SJSA1 (cell line): ENCODE measurements at places on chromosomes 3 and 15. TPM values are rescaled to one million over a fixed set of nuclear protein-coding genes. Genes with fewer than 3 reads are reported as not detected.

SLC51B gene
- 1.1 TPM in 1 of 2 replicates, not detected in the other for total RNA-seq

DHFR2 gene
- 2.9 and 4.4 TPM in 2 replicates for total RNA-seq

SNTN gene
- total RNA-seq, result not detected in 2 replicates

DNA sequence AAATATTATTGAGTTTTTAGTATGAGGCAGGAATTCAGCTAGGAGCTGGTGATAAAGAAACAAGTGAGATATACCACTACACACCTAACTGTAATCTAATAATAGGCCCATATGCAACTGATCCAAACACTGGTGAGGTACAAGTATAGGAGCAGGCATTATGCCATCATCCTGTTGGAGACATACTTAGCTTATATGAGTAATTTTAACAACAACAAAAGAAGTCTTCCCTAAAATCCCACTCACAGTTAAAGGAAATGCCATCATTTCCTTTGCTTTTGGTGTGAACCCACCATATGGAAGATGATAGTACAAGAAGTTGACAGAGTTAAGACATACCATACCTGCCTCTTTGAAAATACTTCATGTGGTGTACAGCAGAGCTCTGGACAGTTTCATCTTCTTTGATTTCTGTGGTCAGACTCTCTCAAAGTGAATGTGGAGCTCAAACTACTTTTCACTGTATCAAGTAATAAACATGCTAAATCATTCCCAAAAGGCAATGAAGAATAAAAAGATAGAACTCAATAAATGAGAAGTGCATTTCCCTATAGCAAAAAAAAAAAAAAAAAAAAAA lies 85.5 kb downstream of the CD200R1L start:
- no peak for DNase-seq

DNA sequence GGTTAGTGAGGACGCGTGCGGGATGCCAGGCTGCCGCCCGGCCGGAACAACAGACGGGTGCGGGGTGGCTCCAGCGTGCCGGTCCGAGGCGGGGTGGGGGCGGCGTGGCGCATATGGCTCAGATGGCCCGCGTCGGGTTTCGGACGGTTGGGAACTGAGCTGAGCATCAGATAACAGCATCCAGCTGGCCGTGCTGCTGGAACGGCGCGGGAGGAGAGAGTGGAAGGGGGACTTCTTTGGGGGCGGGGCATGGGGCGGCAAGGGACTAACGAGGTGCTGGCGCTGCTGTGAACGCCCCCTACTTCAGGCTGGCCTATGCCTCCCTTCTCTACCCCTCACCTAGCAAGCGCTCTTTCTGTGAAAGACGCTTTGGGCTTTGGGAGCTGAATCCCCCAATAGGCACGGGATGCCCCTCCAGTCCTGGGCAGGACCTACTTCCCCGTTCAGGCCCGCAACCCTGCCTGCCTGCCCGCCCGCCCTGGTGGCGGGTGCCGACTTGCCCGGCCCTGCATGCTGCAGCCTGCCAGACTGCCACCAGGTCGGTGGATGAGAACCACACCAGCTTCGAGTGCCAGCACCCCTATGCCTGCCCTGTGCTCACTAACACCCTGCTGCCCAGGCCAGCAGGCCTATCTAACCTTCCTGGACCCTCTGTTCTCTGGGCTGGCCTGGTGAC lies 542 bp downstream of the INKA1 start:
- no peak for DNase-seq

GRCh38 chr3:11005686-11006256 lies 13.2 kb downstream of the SLC6A1 start:
- no peak for DNase-seq

DNA sequence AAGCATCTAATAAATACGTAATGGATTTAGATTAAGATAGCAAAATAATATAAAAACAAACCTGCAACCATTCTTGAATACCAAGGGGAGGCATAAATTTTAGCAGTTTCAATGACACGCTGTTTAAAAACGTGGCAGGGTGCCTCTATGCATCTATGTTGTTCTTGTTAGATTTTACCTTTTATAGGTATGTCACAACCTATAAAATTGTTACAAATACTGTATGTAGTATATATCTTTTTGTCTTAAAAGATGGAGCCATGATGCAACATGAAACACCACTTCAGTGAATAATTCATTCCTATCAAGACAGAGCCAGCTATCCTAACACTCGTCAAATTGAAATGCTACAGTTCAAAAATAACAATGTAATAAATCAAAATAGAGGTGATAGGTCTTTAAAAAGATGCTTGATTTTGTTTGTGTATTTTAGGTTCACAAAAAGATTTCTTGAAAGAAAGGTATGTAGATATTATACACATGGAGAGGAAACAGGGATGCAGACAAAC lies 1059.2 kb downstream of the ROBO1 start:
- DNase-seq, result no peak

GRCh38 chr3:66110840-66111239 lies 72.1 kb upstream of the MAGI1 start:
- DNase-seq, result no peak

GRCh38 chr15:77620297-77620696 lies 12.4 kb downstream of the LINGO1 start:
- no peak for DNase-seq

DNA sequence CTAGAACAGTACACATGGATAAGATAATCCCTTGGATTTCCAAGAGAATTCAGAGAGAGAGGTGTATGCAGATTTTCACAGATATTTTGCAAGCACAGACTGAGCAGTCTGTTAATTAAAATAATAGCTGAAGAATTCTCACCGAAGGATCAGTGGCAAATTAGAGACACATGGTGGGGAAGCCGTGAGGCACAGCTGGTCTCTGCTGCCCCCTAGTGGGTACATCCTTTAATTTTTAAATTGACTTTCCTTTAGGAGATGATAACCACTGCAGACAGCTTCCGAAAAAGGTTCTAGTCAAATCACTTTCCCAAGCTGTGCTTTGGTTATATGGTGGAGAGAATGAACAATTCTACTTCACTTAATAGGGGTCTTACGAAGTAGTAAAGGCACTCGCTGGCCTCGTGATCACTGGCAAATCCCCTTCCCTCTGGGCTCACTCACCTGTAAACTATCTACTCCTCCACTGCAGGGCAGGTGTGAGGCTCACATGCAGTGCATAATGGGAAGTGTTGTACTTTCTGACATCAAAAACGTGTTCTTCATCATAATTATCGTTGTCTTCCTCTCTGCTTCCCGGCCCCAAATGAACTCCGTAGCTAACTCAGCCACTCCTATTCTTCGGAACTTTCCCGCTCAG lies 19.5 kb downstream of the MESD start:
- no peak for DNase-seq

DNA sequence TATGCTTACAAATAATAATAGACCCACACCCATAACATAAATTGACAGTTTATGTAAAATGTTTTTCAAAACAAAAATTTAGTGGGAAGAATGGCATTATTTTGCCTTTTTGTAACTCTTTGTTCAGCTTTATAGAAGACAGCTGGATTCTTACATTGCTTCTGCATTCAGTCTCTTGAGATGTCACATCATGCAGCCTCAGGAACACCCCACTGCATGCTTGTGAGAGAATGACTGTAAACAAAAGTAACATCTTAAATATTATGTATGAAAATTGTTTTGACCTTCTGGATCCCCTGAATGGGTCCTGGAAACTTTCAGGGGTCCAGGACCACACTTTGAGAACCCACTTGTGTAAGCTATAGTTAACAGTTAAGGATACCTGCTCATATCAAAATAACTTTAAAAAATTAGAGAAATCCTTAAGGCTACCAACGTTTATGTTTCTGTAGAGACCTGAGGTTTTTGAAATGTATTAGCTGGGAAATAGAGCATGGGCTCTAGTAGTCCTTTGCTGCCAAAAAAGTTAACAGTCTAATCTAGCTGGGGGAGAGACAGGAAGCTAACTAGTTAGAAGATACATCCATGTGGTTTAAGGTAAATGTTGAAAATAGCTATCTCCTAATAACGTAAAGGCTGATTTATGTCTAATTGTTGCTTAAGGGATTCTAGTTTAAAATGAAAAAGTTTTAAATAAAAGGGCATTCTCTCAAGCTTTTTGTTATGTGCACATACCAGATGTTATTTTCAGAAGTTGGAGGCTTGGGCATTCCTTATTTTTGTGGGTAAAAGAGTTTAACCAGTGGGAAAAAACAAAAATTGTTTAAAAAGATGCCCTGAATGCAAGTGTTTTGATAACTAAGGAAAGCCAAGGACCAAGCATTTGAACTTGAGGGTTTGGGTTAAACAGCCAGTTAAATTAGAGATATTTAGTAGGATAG lies 3.8 kb downstream of the USP3 start:
- DNase-seq, result no peak

DNA sequence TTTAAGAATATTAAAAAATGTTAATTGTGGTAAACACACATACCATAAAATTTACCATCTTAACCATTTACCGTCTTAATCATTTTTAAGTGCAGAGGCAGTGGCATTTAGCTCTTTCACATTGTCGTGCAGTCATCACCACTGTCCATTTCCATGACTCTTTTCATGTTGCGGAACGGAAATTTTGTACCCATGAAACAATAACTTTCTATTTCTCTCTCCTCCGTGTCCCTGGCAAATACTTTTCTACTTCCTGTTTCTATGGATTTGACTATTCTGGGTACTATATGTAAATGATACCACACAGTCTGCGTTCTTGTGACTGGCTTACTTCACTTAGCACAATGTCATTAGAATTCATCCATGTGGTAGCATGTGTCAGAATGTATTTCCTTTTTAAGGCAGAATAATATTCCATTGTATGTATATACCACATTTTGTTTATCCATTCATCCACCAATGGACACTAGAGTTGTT lies 27.9 kb downstream of the AKAP13 start:
- DNase-seq, result no peak

DNA sequence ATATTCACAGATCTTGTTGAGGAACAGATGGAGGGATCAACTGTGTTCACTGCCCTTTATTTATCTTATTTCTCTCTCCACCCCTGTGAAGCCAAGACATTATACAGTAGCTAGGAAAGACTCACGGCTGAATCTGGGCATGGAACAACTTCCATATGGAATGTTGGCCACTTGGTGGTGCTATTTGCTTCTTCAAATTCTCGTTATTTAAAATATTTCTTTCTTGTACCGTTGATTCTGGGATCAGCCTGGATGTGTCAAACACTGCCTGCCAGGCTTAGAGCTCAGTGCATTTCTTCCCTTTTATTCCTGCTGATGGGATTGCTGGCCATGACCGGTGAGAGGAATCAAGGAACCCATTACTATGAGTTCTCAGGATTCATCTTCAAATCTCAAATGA lies 17.5 kb upstream of the GASK1A start:
- no peak for DNase-seq

GRCh38 chr3:133479401-133479800 lies 79.5 kb downstream of the BFSP2 start:
- no peak for DNase-seq

DNA sequence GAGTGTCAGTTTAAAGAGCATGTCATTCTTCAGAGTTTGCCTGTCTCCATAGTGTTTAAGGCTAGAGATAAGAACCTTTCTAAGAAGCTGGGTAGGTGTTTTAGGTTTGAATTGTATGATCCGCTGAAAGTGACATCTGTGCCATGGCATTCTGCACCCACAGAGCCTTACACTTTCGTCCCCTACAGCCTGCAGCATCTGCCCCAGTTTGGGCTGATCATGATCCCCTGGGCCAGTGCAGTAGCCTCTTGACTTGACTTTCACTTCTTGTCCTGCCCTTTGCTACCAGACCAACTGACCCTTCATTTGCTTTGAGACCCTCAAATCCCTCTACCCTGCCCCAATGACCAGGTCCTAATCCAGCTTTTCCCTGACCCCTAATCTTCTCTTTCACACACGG lies 81.6 kb downstream of the SOX14 start:
- no peak for DNase-seq

- no peak for DNase-seq
These were observed 130.4 kb downstream of the SUCLG2 start for GRCh38 chr3:67524046-67524445.

DNA sequence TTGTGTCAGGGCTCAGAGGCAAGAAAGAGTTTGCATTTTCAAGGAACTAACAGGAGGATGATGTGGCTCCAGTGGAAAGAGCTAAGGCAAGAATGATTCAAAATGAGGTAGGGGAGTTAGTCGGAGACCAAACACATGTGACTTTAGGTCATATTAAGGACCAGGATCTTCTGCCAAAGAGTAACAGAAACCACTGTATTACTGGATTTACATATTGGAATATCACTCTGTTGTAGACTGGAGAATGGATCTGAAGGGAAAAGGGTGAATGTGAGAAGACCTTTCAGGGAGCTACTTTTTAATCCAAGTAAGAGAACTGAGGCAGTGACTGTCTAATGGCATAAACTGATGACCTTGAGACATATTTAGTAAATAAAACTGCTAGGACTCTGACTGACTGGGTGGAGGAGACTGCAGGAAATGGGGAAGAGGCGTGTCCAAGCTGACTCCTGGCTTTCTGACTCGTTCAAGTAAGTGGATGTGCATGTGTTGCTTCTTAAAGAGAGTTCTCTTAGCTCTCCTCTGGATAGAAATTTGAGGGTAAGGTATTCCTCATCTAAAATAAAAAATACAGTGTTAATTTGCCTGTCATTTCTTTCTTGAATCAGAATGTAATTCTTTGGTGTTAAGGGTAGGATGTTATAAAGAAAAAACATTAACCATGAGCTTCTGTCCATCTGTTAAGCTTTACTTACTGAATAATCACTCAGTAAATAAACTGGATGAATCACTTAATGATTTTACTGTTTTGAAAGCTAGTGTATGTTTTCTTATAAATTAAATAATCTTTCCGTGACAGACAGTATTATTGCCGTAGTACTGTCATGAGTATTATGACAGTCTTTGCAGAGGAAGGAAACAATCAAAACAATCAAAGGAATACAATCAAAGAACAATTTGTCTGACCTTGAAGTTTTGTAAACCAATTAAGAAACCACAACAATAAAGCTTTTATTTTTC lies 58.3 kb upstream of the CFAP20DC start:
- no peak for DNase-seq

- DNase-seq, result no peak
These were observed 503.1 kb downstream of the MCTP2 start for GRCh38 chr15:94734460-94734859.
